ENCODE measurements at places on chromosomes 7 and 10.
A peak's percentile ranks its signal among the peaks of the same experiment; 100 is the strongest.

DNA sequence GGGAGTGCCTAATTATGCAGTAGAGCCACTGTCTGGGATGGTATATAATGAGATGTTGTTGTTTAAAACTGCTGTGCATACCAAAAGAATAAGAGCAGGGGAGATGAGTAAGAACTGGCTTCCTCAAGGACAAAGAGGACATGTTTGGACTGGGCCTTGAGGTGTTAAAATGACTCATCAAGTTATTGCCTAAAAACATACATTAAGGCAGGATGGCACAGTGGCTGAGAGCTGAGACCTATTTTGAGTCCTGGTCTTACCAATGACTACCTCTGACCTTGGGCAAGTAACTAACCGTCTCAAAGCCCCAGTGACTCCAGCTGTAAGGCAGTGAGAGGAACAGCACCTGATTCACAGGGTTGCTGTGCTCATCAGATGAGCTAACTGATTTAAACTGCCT, 71.1 kb downstream of the CFAP58 start:
- no peak for DNase-seq

DNA sequence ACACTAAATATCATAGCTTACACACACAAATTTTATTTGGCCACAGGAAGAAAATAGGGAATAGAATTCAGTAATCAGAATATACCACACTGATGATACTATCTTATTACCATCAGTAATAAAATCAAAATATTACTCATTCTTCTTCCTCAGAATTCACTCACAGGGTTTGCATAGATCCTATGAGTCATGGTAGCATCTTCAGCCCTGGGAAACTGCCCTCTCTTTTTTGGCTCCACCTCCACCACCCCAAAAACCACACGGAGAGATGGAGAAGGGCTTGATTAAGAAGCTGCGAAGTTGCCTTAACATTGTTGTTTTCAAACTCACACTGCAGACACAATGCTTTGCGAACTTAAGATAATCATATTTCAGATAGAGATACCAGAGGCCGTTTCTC, 154.1 kb upstream of the AHR start:
- no peak for DNase-seq

- DNase-seq, result no peak
Observed at GRCh38 chr7:80654887-80655340, 16.5 kb downstream of the CD36 start.

- no peak for DNase-seq
Observed at GRCh38 chr10:97144297-97144696, 41.5 kb downstream of the SLIT1 start.

DNA sequence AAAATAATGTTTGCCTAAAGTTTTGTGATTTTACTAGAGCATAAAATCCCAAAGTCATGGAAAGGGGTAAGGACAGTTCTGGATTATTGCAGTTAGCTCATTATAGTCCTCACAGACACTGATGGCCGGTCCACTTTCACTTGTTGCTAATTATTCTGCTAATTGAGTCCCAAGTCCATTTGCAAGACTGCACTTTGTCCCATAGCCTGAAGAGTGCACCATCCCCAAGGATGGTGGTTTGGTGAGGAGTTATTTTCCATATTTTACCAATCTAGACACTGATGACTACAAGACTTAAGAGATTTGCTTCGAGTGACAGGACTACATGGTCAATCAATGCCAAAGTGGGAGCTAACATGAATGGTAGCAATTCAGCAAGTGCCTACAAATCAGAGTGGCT, 181.8 kb upstream of the CACNA2D1 start:
- no peak for DNase-seq

- DNase-seq, result no peak
Observed at GRCh38 chr7:139763330-139763729, 14.5 kb downstream of the HIPK2 start.

- DNase-seq, result no peak
Observed at GRCh38 chr10:35913628-35914027, 271.5 kb upstream of the FZD8 start.

DNA sequence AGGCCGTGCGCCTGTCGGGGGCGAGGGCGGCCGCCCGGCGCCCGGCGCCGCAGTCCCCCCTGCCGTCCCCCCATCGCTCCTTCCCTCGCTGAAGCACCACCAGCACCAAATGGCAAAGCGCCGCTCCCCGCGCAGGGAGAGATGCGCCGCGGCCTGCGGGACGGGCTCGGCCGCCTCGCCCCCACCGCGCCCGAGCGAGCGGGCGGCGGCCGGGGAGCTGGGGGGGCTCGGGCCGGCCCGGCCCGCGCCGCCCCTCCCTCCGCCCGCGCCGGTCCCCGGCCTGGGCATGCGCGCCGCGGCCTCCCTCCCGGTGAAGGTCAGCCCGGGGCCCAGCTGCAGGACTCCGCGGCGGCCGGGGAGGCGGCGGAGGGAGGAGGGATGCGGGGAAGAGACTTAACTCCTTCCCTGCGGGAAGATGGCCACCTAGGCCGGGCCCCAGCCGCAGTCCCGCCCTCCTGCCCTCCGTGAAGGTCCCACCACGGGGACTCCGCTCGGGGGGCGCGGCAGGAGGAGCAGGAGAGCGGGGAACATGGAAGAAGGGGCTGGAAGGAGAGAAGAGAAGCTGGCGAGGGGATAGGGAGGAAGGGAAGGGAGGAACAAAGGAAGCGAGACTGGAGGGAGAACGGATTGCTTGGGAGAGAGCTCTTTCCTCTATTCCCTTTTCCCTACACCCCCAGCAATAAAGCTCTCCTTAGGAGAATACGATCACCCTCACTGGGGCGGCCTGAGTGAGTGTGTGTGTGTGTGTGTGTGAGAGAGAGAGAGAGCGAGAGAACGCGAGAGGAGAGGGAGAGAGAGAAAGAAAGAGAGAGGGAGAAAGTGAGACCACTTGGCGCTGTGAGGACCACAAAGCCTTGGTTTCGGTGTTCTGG, 3.4 kb upstream of the SMARCD3 start:
- no peak for DNase-seq

DNA sequence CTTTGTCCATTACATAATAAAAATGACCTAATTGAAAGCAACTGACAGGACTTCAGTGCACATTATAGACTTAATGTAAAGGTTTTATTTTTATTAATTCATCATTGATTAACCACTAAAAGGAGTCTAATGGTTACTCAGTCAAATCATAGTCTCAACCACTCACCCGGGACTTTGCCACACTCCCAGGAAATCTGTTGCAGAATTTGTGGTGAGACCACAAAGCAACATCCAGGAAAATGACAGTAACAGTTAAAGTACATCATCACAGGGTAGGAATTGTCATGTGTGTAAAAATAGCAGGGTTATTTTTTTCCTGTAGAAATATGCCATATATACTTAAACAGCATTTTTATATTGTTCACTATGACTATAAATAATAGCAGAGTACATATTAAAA, 6.3 kb upstream of the HGF start:
- no peak for DNase-seq

GRCh38 chr7:5173496-5173895, 16.5 kb upstream of the WIPI2 start:
- DNase-seq, result no peak

GRCh38 chr7:50287129-50287528, 17.4 kb upstream of the IKZF1 start:
- no peak for DNase-seq

DNA sequence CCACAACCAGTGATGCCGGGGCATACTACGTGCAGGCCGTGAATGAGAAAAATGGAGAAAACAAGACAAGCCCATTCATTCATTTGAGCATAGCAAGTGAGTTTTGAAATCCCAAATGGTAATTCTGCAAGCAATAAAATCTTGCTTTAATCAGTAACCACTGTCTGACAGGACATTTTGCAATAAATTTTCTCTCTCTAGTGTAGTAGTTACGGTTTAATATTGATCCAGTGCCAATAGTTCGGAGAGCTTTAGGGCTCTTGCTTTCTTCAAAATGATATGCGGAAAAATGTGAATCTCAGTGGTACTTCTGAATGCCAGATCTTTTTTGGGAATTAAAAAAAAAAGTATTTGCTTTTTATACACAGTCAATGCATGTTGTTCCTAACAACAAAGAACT, 520.4 kb downstream of the SDK1 start:
- no peak for DNase-seq

GRCh38 chr10:94299417-94299816, 63.3 kb downstream of the NOC3L start:
- peak; percentile 90 for DNase-seq

DNA sequence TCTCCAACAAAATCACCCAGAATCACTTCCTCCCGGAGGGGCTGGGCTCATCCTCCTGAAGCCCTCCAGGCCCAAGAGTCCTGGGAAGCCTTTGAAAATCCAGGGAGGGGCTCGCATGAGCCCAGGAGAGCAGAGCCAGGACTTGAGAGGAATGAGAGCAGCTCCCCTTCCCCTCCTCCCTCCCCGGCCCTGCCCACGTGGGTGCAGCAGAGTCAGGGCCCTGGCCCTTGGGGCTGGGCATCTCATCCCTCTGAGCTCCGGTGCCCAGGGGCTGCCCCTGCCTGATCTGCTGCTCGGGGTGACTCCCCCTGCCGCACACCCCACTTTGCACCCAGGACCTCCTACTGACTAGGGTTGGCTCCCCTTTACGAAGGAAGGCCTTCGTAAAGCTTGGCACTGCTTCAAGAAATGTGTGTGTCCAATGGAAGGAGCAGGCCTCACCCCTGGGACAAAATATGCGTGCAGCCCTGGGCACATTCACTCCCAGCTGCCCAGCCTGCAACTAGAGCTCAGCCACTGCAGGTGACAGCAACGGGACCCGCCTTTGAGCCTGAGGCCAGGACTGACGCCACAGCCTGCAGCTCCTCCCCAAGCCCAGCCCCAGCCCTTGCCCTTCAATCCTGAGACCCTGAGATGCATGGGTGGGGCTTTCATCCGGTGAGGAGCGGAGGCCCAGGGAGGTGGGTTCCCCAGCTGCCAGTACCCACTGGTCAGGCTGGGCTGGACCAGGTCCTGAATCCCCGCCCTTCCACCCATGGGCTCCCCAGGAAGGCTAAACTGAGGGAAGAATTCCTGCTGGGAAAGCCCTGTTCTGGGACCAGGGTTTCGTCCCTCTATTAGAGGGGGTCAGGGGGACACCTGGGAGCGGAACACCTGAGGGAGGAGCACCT, 21.8 kb downstream of the PWWP2B start:
- DNase-seq, result no peak

DNA sequence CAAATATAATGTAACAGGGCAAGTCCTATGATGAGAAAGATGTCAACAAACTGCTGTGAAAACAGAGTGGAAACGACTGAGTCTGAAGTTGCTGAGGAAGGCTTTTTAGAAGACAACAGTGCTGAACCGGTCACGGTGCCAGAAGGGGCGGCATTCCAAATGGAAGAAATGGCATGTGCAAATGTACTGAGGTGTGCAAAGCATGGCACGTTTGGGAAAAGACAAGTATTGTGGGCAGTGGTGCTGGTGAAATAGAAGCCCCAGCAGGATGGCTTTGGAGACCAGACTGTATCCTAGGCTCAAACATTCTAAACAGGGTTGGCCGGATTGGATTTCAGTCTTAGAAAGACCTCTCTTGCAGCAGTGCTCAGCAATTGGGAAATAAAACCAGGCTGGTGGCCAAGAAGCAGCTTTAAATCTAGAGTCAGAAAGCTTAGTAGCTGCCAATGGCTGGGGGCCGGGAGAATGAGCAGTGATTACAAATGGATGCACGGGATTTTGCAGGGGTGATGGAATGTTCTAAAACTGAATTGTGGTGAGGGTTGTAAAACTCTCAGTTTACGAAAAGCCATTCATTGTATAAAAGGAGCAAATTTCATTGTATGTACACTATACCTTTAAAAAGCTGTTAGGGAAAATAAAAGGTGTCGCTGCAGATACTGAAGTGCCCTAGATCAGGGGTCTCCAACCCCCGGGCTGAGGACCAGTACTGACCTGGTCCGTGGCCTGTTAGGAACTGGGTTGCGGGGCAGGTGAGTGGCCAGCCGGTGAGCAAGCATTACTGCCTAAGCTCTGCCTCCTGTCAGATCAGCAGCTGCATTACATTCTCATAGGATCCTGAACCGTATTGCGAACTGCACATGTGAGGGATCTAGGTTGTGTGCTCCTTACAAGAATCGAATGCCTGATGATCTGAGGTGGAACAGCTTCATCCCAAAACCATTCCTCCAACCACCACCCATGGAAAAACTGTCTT, 141.6 kb downstream of the HIBADH start:
- DNase-seq, result no peak

DNA sequence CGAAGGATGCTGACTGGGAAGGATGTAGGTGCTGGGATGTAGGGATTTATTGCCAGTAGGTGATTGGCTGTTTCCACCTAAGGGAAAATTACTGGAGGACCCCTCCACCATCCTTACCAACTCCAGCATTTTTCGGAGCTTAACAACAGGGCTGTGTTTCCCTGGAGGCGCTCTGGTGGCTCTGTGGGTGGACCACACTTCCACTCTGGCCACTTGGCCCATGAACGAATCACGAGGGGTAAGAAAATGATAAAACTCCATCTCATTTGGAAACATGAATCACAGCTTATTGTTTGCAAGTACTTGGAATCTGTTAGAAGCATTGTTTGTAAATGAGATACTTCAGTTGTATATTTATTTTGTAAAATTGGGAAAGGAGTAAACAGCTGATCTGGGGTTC, 3.0 kb downstream of the DOCK1 start:
- no peak for DNase-seq

GRCh38 chr7:30533886-30534285, 29.3 kb upstream of the GGCT start:
- DNase-seq, result no peak

DNA sequence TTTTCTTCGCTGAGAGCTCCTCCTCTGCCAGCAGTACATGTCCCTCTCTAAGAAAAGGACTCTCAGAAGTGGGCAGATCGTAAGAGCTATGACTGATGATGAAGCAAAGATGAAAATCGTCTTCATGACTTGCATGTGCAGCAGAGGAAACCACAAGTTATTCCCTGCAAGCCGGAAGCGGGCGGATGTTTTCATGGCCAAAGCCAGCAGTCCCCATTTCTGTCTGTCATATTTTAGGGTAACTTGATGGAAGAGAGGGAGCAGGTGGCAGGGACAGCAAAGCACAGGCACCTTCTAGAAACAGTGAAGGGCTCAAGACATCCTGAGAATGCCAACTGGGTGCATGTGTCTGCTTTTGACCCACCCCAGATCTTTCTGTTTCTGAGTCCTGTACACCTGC, 19.9 kb downstream of the KLF6 start:
- no peak for DNase-seq

DNA sequence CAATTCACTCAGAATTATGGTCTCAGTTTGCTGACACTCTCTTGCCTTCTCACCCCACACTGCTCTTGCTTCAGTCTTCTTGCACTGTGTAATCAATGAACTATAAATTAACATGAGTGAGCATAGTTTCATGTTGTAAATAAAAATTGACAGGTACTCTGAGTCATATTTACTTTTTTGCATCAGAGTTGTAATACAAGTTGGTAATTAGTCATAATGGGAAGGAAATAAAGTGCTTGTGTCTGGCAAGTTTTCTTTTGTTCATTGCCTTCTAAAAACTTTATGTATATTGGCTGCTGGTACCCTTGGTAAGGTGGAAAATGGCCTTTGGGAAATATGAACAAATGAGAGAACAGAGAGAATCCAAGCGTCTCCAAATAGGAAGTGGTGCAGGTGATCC, 169.3 kb upstream of the MAGI2 start:
- no peak for DNase-seq

GRCh38 chr7:132428247-132428919, 147.9 kb downstream of the PLXNA4 start:
- DNase-seq, result no peak

All from CMK (cell line).